ENCODE measurements at places on chromosomes 7 and 10.

- DNase-seq, result no peak
These were observed 152.7 kb upstream of the NRP1 start for GRCh38 chr10:33487014-33487776.

- no peak for DNase-seq
These were observed 16.2 kb downstream of the SLC16A12 start for GRCh38 chr10:89518876-89519842.

DNA sequence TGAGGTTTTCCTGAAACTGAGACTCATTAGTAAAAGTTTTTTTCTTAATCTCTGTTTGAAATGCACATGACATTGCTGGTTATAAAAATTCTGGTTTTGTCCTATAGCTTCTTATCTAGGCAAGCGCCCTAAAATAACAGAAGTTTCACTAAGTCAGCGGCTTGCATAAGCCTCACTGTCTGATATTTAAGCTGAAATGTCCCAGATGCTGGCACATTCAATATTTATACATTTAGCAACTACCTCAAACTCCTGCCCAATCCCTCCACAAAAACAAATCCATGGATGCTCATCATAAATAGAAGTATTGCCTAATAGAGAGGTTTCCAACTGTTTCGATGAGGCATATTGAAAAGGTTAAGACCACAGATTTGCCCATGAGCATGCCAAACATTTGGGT is 83.1 kb upstream of the EGR2 start:
- no peak for DNase-seq

DNA sequence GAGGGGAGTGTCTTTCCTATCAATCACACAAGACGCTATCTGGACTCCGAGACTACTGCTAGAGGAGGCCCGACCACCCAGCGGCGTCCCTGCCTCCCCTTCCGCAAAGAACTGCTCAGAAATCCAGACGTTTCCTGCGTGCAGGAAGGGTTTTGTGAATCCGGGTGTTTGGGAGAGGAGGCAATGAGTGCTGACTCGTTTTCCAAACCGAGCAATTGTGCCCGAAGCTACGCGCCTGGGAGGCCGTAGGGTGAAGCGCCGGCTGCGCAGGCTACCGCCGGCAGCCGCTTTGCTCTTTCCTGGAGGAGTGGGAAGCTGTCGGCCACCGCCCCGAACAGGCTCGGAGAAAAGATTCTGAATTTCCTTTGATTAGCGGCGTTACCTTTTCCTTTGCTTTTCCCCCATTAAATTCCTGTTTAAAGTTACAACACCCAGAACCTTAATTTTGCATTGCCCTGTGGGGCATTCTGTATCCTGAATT is 5.3 kb downstream of the VAX1 start:
- no peak for DNase-seq

DNA sequence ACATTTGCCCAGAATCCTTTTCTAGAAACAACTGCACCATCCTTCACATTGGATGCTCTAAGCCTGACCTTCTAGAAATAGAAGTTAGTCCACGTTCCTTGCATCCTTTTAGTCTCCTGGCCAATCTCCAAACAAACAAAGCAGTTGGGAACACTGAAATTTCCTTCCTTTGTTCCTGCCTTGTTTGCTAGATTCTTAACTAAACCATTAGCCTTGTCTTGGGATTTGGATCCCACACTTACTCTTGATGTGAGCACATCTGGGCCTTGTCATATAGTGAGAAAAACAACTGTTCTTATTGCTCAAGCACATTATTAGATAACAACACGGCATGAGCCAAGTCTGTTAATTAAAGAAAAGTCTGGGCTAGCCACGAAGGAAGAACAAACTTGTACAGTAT is 319.3 kb upstream of the GHITM start:
- no peak for DNase-seq

DNA sequence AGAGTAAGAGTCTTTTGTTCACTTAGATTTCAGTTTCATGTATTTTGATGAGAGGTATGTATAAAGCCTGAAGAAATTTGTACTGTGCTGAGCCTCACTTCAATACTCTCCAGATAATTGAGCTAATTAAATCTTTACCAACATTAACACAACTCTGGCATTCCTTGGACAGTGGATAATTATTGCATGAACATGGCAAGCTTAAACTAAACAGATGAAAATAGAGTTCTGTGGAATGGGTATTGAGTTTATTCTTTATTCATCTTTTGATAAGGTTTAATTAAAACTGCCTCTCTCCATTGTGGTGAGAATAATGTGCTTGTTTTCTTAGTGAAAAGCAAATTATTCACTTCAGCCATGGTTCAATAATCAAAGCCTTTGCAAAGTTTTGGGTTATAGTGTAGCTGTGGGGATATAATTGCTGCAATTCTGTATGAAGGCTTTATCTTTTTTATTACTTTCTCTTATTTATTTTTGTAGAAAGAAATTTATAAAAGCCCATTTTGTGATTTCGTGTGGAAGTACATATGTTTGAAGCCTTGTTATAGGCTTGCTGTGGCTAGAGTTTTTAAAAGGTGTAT is 126.4 kb upstream of the FZD1 start:
- no peak for DNase-seq

- peak; percentile 39 for DNase-seq
These were observed 1.7 kb downstream of the DDX21 start for GRCh38 chr10:68957654-68958053.

- no peak for DNase-seq
These were observed 626 bp upstream of the BMS1 start for GRCh38 chr10:42781893-42782445.

- DNase-seq, result no peak
These were observed 980.8 kb upstream of the LRRTM3 start for GRCh38 chr10:65945061-65945460.

GRCh38 chr7:43647673-43648472 is 65.0 kb downstream of the STK17A start:
- DNase-seq, result peak; percentile 49

DNA sequence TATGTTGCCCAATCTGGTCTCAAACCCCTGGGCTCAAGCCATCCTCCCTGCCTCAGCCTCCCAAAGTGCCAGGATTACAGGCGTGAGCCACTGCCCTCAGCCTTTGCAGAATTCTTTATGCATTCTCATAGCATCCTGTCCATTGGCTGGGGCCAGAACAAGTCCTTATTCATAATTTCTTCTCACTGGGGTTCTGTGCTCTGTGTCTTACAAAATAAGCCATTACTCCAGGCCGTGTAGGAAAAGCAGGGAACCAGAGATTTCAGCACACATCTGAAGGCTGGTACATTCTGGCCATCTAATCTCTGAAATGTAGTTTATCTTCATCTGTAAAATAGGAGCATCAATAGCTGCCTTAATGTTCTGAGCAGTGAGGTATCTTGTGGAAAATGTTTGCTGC is 10.3 kb upstream of the OCM start:
- DNase-seq, result no peak

- no peak for DNase-seq
These were observed 23.7 kb upstream of the TIAL1 start for GRCh38 chr10:119620241-119621077.

GRCh38 chr7:16205466-16205865 is 215.9 kb downstream of the CRPPA start:
- DNase-seq, result no peak

All from LNCaP clone FGC (cell line).